ENCODE measurements at places on chromosomes 12 and 14.

DNA sequence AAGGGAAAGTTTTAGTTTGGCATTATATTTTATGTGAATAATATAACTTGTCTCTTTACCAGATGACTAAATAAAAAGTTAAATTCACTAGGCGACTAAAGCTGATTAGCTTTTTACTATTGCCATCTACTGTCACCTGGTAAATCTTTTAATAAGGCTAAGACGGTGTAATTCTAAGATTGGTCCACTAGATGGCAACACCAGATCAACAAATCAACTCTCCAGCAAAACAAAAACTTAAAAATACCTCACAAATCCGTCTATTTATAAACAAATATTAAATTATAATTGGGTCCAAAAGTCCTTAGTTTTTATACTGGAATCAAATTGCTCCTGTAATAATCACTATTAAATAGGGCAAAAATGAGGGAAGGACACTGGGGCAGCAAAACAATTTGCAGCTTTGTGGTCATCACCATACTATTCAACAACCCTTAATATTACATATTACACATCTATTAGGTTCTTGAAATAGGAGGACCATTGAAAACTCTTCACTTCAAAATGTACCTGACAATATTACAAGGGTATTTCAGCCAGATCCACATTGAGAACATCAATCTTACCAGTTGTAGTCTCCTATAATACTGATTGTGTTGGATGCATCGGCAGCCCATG, 47.9 kb downstream of the GALC start:
- DNase-seq: no peak

- DNase-seq: no peak
Observed at GRCh38 chr14:85224241-85224640, 305.7 kb upstream of the FLRT2 start.

- DNase-seq: no peak
Observed at GRCh38 chr12:42143452-42144157, 1.1 kb downstream of the GXYLT1 start.

DNA sequence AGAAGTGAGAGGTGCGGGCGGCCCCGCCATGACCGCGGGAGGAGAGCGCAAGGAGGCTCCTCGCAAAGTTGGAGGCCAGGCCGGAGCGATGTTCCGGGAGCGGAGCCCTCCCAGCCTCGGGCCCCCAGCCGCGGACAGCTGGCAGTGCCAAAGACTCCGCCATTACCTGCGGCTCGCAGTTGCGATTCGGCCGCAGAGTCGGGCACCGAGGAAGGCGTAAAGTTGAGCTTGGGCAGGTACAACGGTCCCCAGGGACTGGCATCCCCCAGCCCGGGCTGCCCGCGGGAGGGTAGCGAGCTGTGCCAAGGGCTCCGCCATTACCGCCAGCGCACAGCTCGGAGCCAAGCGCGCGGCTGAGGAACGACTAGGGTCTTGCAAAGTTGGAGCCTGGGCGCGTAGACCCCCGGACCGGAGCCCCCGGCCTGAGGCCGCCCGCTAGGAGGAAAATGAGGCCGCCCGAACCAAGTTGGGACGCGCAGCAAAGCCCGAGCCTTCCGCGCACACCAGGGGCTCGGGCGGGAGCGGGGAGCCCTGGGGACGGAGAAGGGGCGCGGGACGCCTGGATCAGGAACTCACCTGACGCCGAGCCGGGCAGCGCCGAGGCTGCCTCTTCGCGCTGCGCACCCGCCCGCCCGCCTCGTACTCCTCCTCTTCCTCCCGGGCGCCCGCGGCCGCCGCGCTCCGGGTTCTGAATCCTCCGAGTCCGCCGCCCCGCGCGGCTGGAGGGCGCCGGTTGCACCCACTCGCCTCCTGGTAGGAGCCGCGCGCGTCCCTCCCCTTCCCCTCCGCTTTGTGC, 677 bp downstream of the NOS1 start:
- no peak for DNase-seq

- DNase-seq: no peak
Observed at GRCh38 chr14:104875811-104876210, 10.7 kb downstream of the CEP170B start.

DNA sequence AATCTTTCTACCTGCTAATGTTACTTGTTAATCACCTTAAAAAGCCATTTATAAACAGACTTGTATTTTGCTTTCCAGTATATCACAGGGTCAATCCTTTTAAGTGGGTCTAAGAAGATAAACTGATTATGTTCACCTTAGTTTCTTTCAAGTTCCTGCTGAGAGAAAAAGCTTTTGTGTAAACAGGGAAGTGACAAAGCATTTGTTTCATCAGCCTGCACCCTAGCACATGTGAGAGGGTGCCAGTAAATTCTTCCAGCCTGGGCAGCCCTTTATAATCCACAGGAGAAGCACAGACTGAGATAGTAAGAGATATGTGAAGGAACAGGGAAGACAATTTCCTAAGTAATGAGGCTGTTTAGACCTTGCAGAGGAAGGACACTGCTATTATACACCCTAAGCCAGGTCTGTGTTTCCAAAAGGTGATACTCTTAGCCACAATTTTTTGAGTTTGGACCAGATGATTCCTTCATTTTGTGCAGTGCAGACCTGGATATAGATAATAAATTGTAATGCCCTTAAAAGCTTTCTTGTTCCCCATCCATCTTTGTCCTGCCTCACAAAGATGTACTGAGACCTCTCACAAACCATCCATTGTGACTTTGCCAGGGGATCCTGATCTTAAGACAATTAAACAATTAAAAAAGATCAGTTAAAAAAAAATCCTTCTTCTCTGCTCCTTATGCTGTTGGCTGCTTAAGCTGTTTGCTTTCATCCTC, 150.7 kb downstream of the KTN1 start:
- DNase-seq: no peak

DNA sequence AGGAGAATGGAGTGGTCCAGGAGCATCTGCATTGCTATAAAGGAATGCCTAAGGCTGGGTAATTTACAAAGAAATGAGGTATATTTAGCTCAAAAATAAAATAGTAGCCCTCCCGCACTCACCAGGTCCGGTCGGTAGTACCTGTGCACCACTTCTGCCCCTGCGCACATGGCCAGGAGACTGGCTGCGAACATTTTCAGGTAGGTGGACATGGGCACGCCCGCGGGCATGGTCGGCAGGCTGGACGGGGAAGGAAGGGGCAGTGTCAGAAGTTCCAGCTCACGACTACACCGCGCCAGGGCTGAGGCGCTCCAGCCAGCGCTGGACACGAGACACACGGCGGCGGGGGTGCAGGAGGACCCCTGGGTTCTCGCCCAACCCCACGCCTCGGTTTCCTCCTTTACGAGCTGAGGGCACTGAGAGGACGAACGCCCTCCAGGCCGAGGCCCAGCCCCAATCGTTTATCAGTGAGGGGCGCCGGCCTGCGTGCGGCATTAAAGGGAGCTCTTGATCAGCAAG, 9.1 kb upstream of the TDG start:
- DNase-seq: no peak

DNA sequence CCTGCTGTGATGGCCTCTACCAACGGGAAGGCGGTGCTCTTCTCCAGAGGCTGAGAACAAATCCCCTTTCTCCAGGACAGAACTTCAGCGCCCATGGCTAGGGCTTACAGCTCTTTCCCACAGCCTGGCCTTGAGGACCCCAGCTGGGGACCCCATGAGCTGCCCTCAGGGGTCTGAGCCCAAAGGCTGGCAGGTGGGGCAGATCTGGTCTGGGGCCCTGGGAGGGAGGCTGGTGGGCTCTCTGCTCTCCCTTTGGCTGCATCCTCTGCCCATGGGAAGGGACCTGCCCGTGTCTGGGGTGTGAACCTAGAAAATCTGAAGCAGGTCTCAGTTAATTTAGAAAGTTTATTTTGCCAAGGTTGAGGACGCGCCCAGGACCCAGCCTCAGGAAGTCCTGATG, 322.1 kb downstream of the ADGRD1 start:
- no peak for DNase-seq

GRCh38 chr12:112401903-112402498, 7.4 kb downstream of the RPL6 start:
- no peak for DNase-seq

DNA sequence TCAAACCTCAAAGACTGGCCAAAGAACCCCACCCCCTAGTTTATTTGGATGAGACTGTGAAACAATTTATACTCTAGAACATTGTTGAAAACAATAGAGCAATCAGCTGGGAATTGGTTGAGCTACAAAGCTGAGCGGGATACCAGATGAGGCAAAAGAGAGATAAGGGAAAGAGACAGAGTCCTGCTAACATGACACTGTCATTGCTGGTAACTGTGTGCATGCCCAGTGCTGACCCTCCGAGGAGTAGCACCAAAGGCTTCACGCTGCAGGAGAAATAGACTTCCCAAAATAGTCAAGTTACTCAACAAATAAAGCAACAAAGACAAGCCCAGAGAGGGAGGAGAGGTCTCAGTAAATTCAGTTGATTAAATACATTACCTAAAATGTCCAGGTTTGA, 63.6 kb downstream of the RASSF8 start:
- DNase-seq: no peak

DNA sequence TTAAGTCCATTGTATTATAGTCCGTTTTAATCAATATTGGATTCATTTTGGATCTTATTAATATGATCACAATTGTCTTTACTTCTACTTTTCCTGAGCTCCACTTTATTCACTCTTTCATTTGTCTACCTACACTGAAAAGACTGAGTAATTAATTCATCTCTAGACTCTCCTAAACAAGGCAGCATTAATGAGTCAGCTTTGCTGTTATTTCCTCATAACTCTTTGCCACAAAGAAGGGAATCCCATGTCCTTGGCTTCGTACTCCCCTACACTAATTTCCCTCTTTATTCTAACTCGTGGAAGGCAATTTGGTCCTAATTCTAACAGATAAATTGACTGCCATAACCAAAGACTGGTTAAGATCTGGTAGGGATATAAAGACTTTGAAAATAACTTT, 91.9 kb downstream of the ARMH4 start:
- DNase-seq: no peak

DNA sequence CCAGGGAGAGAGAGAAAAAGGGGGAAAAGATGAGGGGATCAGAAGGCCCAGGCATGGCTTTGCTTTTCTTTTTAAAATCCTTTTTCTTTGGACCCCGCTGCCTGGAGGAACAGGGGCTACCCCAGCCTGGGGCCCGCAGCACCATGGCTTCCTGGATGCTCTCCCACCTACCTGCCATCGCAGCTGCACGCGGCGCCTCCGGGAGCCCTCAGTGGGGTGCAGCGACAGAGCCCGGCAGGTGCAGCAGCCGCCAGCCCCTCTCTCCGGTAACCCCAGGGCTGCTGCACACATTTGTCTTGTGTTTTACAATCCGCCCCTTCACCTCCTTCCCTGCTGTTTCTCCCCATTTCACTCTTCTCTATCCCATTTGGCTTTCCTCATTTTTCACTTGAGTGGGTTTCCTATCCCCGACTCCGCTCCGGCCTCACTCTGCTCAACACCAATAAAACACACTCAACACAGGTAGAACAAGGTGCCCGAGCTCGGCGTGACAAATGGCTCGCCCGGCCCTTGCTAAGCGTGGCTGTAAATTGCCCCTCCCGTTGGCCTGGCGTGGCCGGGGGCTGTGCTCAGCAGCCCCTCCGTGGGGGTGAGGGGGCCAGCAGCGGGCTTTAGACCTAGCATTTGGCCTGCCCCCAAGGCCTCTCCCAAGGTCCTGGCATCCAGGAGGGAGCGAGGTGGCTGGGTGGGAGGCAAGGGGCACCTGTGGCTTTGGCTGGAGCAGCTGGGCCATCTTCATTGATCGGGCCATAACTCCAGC, 52.6 kb upstream of the GPATCH2L start:
- DNase-seq: no peak

- DNase-seq: no peak
Observed at GRCh38 chr12:2057041-2057794, 4.4 kb downstream of the CACNA1C start.

DNA sequence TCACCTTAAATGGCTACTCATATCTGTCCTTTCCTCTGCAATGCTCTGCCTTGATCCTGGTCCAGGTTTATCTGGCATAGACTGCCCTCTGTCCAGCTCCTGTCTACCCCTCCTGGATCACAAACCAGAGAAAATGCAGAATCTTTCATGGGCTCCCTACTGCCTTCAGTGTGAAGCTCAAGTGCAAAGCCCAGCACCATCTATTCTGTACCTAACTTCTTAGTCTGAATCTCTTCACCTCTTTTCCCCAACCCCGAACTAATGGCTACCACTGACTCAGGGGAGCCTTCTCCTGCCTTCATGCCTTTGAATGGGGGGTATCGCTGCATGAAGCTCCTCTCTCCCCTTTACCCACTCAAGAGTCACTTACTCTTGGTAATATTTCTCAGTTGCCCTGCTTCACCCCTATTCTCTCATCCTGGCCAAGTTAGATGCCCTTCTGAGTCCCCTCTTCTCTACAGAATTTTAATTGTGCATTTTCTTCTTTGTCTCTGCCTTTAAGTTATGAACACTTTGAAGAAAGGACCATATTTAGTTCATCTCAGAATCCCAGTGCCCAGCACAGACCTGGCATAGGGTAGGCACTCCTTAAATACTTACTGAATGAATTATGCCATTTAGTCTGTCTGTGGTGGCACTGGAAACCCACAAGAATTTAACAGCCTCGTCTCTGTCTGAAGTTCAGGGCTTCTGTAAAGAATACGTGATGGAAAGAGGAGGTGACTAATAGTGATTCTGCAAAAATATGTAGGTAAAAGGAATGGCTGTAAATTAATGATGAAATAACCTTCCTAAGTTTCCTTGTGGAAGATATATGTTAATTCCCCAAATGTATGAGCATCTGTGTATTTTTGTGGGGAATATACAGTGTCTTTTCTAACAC, 191.3 kb upstream of the AMIGO2 start:
- no peak for DNase-seq

- DNase-seq: no peak
Observed at GRCh38 chr14:74425525-74426201, 347 bp downstream of the SYNDIG1L start.

DNA sequence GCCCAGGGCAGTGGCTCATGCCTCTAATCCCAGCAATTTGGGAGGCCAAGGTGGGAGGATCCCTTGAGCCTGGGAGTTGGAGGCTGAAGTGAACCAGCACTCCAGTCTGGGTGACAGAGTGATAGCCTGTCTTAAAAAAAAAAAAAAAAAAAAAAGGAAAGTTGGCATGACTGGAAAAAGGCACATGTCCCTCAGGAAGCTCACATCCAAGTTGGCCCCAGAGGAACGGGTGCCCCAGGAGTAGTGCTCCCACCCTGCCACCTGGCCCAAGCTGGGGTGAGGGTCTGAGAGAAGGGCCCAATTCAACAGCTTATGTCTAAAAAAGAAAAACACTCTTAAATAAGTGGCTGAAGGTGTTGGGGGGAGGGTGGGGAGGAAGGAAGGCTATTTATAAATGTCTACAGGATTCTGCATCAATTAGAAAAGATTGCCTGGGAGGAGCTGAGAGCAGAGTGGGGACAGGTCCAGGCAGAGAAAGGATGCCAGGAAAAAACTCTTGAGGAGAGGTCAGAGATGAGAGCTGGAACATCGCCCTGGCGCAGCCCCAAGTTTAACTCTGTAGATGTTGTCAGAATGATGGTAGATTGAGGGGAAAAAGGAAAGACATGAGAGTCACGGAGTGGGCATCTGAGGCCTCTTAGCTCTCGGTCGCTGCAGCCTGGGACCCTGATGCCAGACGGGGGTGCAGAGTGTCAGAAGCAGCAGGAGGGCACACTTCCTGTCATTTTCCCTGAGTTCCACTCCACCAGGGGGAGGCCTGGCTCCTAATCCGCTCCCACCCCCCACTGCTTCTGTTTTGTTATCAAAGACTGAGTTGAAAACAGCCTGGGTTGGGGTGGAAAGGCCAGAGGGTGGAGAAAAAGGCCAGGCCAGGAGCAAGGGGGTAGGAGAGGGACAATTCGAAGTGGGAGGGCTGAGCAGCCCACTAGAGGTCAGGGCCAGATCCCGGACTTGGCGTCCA, 7.3 kb downstream of the SPRYD3 start:
- no peak for DNase-seq
